LHCN-M2 (cell line): ENCODE measurements at places on chromosomes 6 and 20. TPM values are rescaled to one million over a fixed set of nuclear protein-coding genes. Genes with fewer than 3 reads are reported as not detected.

- no peak for DNase-seq
These were observed 702.9 kb upstream of the POU3F2 start for GRCh38 chr6:98131290-98131990.

The GPLD1 gene
- not detected in 2 replicates for total RNA-seq

The SSR1 gene
- 109 and 128 TPM in 2 replicates for total RNA-seq

DNA sequence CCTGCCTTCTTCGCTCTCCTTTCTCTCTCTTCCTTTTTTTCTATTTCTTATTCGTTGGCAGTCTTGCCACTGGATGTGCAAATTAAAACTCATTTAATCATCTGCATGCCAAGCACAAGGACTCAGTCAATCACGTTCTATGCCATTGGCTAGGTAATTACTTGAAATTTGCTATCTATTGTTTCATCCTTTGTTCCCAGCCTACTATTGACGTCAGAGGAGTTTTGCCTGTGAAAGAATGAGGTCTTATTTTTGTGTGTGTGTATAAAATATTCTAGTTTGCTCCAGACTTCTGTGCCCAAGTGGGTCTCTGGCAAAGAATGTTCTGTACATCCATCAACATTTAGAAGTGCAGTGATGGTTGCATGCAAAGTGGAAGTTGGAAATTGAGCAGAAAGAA lies 132.3 kb upstream of the DOK5 start:
- no peak for DNase-seq

GRCh38 chr6:40436685-40437604 lies 150.2 kb downstream of the LRFN2 start:
- DNase-seq, result no peak

The PTCHD4 gene
- total RNA-seq, result 21.0 and 23.6 TPM in 2 replicates

The HCRTR2 gene
- total RNA-seq, result not detected in 2 replicates

The RHAG gene
- not detected in 2 replicates for total RNA-seq

DNA sequence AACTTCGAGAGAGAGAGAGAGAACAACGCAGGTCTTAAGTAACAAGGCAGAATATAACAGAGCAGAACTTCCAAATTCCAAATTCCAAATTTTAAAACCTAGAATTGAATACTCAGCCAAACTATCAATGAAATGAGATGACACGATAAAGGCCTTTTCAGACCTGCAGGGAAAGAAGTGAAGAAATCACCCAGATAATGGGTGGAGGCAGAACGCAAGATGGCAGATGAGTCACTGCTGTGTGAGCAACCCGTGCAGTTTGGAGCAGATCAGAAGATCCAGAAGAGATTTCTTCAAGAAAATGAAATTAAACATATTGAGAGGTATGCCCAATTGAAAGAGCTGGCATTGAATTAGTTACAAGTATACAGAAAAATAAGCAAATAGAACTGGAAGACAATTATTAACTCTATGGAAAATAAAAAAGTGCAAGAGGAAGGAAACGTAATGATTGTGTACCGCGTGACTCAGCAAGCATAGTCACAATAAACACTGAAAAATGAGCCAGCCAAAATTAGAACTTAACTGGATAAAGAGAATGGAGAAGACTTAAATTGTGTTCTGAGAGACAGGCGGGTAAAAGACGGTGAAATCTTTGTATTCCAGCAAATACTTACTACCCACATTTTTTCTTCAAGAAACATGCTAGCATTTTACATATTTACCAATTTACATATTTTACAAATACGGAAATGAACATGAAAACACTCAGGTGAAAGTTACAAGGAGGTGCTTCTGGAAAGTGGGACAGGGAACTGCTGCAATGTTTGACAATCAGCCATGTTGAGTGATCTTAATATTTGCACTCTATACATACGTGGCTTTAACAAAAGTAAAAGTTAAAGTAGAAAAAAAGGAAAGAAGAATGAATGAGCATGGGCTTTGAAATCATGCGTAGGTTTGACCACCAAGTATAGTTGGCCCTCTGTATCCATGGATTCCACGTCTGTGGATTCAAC lies 87.9 kb upstream of the CDYL start:
- DNase-seq, result peak; percentile 67

The SPATS1 gene
- total RNA-seq, result not detected in 2 replicates

- no peak for DNase-seq
These were observed 23.1 kb upstream of the CGA start for GRCh38 chr6:87118054-87118453.

- DNase-seq, result peak; percentile 22
These were observed 13.8 kb downstream of the FOXQ1 start for GRCh38 chr6:1325461-1326309.

The HM13 gene
- 66.4 and 105 TPM in 2 replicates for total RNA-seq

The MTFR2 gene
- total RNA-seq, result 7.6 and 8.7 TPM in 2 replicates

GRCh38 chr20:42982218-42982617 lies 207.5 kb downstream of the PTPRT start:
- no peak for DNase-seq

- no peak for DNase-seq
These were observed 71.7 kb upstream of the GTSF1L start for GRCh38 chr20:43798291-43799149.

DNA sequence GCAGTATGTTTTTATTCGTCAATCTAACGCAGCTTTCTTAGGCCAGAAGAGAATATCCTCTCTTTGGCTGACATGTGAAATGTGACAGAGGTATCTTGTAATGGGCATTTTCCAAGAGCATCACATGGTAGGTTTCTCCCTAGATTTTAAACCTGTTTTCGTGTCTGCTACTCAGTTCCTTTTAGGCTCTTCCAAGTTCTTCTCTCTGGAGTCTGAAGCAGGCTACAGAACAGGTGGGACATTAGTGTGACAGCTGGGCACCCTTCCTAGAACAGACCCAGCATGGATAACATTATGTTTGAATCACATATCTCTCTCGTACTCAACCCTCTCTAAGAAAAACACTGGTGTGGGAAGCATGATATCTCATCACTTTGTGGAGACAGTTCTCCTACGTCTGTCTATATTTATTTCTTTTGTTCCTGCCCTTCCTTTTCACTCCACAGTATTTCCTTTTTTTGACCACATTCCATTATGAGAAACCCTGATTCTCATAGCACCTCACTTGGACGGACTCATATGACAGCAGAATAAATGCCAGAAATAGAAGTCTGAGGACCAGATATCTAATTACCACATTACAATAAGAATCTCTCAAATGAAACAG lies 263.4 kb downstream of the NKAIN2 start:
- DNase-seq, result peak; percentile 50

DNA sequence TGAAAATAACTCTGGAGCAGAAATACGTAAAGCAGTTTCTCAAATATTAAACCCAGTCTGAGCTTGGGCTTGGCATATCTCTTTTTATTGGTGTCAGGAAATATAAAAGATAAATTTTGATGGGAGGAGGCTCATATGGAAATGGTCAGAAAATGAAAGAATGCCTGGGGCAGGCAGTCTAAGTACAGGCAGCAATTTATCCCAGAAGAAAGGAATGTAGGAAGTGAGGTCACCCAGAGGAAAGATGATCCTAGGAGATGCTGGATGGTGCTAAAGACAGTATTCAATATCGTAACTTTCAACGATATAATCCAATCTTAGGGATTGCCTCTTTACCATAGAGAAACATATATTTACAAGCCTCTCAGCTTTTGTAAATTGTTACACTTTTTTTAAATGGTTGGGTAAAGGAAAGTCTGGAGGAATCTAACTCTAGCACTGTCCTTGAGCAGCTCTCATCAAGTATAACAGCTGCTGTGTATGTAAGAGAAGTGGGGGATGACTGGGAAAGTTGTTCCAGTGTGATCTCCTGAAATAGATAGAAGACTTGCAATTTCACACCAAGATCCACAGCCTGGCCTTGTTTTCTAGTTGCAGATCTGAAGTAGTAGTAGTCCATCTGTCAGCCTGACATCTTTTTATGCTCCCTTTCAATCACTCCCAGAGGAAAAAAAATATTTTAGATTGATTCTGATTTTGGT lies 256.9 kb upstream of the SASH1 start:
- peak; percentile 56 for DNase-seq

The TRIM27 gene
- 64.4 and 71.2 TPM in 2 replicates for total RNA-seq

DNA sequence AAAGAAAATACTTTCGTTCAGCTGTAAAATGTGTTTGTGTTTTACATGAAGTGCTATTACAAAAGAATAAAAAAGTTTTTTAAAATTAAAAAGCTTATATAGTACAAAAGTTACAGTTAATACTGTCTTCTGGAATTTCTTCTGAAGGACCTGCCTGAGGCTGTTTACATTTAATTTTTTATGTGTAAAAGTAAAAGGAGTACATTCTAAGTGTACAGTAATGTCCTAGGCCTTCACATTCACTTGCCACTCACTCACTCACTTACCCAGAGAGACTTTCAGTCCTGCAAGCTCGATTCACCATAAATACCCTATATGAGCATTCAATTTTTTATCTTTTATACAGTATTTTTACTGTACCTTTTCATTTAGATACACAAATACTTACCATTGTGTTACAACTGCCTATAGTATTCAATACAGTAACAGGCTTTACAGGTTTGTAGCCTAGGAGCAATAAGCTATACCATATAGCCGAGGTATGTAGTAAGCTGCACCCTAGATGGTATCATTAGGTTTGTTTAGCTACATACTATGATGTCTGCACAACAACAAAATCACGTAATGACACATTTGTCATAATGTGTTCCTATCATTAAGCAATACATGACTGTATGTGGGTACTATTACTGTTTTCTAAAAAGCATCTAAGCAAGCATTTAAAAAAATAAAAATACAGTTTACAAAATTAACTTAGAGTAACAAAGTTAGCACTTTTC lies 33.0 kb downstream of the RNF146 start:
- peak; percentile 13 for DNase-seq
